Renal cortical epithelial cell (primary cell): ENCODE measurements at places on chromosomes 1 and 21.

DNA sequence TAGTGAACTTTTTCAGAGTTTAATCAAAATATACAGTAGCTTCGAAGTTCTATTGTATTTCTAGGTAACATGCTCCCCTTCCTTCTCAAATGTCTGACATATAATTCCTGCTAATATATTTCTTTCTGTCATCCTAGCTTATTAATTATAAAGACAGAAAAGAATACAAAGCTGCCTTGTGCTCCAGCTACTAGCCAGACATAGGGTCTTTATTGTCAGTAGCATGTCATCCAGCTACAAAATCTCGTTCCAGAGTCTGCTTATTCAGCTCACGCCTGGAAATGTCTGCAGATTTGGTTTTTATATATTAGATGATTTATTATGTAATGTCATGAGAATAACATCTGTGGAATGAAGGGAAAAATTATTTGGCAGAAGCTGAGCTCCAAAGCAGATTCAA, 1102.8 kb downstream of the BRINP3 start:
- DNase-seq, result no peak

GRCh38 chr1:42765269-42765668, 1.6 kb downstream of the P3H1 start:
- DNase-seq, result peak; percentile 57

DNA sequence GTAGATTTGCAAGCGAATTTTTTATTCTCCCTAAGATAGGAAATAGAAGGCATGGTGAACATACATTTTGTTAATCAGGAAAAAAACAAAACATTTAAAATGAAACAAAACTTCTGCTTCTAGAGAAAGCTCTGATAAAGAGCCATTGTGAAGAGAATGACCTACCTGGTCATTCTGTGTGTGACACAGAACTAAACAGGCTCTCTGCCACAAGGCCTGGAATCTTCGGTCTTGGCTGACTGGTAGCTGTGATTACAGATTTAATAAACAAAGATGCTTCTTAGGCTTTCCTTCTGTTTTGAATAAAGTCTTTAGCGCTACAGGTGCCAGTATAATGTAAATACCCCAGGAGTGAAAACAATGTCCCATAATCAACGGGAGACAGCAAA, 22.1 kb downstream of the SLC35D1 start:
- DNase-seq, result no peak

DNA sequence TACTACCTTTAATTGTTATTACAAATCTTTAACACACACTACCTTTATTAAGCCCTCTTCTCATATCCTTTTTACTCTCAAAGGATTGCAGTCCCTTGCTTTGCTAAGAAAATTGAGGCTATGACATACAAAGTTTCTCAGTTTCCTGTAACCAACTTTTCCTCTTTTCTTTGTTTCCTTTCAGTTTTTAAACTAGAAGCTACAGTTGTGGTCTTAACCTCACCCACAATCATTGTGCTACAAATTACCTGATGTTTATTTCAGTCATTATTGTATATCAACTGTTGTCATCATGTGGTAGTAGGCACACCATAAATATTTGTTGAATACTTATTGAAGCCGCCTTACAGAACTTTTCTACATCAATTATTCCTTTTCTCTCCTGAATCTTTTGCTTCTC, 51.8 kb downstream of the SLAMF6 start:
- DNase-seq, result no peak

GRCh38 chr1:192702212-192702902, 66.4 kb downstream of the RGS13 start:
- DNase-seq, result peak; percentile 63

GRCh38 chr1:226736908-226737818, 1.9 kb downstream of the ITPKB start:
- no peak for DNase-seq

- DNase-seq, result no peak
Measured at GRCh38 chr1:58396150-58396549, 150.4 kb downstream of the OMA1 start.

- no peak for DNase-seq
Measured at GRCh38 chr21:37026499-37026898, 20.0 kb downstream of the RIPPLY3 start.

- no peak for DNase-seq
Measured at GRCh38 chr1:203777596-203777995, 12.6 kb downstream of the LAX1 start.
